Testis (tissue), 5 donors: ENCODE measurements at places on chromosomes 5 and 9.

- H3K27me3 ChIP-seq = no peaks in the 10 kb centered on the region
- no peak overlapping the region for H3K4me3 ChIP-seq
- no peaks in the 10 kb centered on the region for H3K36me3 ChIP-seq
- DNase-seq = no peak
Observed at GRCh38 chr9:136759001-136759400, 958 bp upstream of the LCN8 start.

- no peak for DNase-seq
- H3K27me3 ChIP-seq = no peaks in the 10 kb centered on the region
- no peaks in the 10 kb centered on the region for H3K36me3 ChIP-seq
- H3K4me1 ChIP-seq = no peaks in the 10 kb centered on the region
- no peak overlapping the region for H3K4me3 ChIP-seq
Observed at GRCh38 chr5:120122703-120123102, 341.4 kb upstream of the PRR16 start.

DNA sequence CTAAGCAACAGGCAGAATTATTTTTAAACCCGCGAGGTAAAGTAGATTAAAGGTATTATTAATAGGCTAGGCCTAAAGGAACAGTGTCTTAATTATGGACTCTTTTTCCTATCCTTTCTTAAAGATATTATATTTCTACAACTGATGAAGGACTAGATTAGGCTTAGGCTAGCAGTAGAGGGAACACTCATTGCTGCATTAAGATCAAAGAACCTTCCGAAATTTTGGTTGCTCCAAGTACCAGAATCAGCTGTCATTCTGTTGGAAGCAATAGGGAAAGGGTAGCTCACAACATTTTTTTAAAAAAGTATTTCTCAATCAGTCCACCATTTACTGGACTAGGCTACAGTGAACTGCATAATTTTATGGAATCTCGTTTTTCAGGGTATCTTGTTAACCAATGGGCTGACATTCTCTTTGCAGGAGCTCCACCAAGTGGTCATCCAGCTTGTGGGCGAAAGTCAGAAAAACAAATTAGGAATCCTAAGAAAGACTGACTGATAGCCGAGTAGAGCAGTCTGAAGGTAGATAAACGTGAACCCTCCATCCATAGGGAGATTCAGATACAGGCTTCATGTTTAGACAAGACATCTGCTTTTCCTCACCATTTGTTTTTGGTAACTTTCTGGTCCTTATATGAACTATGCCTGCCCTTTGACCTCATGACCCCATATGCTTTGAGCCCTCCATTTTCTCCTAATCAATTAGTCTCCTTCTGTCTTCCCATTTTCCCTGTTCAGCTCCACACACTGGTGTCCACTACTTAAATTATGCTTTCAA is 103.6 kb upstream of the CHD1 start:
- no peaks in the 10 kb centered on the region for H3K36me3 ChIP-seq
- H3K4me1 ChIP-seq = no peaks in the 10 kb centered on the region
- H3K4me3 ChIP-seq = no peak overlapping the region

- H3K36me3 ChIP-seq = no peaks in the 10 kb centered on the region
- H3K27me3 ChIP-seq = no peaks in the 10 kb centered on the region
- H3K27ac ChIP-seq = no peak overlapping the region
- no peak for DNase-seq
- no peaks in the 10 kb centered on the region for H3K4me1 ChIP-seq
Observed at GRCh38 chr5:124454081-124454480, 292.4 kb downstream of the ZNF608 start.

DNA sequence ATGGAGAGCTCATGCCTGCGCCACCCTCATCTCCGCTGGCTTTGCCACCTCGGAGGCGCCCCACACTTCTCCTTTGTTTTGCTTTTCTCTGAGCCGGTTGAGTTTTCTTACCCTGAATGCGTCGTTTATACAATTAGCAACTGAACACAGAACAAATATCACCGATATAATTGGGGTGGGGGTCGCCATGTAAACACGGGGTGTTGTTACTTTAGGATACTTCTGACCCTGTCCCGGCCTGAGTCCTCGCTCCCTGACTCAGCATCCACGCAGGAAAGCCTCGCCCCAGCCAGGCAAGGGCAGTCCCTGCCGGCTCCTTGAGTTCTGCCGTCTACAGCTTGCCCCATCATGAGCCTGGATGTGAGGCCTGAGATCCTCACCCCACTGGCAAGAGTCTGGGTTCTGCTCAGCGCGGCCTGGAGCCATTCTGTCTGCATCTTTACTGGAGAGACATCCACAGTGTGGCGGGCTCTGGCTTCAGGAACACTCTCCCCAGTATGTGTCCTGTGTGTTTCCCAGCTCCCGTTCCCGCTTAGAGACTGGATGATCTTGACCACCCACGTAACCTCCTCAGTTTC is 5.5 kb downstream of the NKX2-5 start:
- H3K36me3 ChIP-seq = no peaks in the 10 kb centered on the region
- H3K4me1 ChIP-seq = peaks cover 12% of the 10 kb centered on the region
- no peaks in the 10 kb centered on the region for H3K27me3 ChIP-seq
- H3K27ac ChIP-seq = no peak overlapping the region

DNA sequence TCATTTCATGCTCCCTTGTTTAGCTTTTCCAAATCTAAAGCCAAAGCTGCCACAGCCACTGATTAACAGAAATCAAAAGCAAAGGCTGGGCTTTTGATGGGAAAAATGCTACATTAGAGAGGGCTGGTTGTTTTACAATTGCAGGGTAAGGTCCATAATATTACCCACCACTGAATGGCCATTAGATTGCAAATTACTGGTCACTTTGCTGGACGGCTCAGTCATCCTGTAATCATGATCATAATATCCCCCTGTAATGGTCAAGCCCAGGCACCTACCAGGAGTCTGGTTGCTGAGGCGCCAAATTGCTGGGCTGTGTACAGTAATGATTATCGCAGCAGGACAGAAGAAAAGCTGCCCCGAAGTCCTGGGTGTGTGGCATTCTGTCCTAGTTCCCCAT is 286.5 kb downstream of the ZSWIM6 start:
- no peaks in the 10 kb centered on the region for H3K36me3 ChIP-seq
- no peaks in the 10 kb centered on the region for H3K27me3 ChIP-seq
- no peak overlapping the region for H3K4me3 ChIP-seq
- no peak overlapping the region for H3K27ac ChIP-seq
- H3K4me1 ChIP-seq = peaks cover 5% of the 10 kb centered on the region

DNA sequence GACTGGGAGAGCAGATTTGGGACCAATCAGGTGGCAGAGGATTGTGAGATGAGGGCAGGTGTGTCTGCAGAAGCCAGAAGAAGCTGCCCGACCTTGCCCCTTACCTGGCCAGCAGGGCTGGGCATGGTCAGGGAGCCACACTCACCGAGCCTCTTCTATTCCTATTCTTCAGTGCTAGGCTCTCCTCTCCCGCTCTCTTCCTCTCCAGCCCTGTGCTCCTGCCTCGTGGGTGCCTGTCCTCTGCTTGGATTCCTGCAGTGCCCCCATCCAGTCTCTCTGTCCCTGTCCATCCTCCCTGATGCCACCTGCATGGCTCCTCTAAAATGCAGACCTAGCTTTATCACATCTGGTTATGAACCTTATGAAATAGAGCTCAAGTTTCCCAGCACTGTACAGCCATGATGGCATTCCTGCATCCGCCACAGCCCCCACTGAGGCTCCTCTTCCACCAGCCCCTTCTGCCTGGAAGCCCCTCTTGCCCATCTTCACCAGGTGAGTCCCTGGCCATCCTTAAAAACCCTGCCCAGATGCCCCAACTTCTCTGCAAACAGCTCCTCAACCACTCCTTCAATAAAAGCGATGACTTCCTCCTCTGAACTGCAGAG is 8.2 kb downstream of the UBE2QL1 start:
- DNase-seq = no peak
- no peak overlapping the region for H3K27ac ChIP-seq
- H3K27me3 ChIP-seq = no peaks in the 10 kb centered on the region
- no peak overlapping the region for H3K4me3 ChIP-seq
- no peaks in the 10 kb centered on the region for H3K36me3 ChIP-seq

- no peak for DNase-seq
- H3K4me1 ChIP-seq = no peaks in the 10 kb centered on the region
- H3K27me3 ChIP-seq = no peaks in the 10 kb centered on the region
- H3K27ac ChIP-seq = no peak overlapping the region
Observed at GRCh38 chr5:756171-756570, 28.4 kb downstream of the ZDHHC11B start.

GRCh38 chr5:154565123-154565522 is 87.1 kb upstream of the HAND1 start:
- no peak for DNase-seq
- no peaks in the 10 kb centered on the region for H3K36me3 ChIP-seq
- no peak overlapping the region for H3K27ac ChIP-seq
- no peaks in the 10 kb centered on the region for H3K27me3 ChIP-seq
- H3K4me3 ChIP-seq = no peak overlapping the region
- H3K4me1 ChIP-seq = no peaks in the 10 kb centered on the region

DNA sequence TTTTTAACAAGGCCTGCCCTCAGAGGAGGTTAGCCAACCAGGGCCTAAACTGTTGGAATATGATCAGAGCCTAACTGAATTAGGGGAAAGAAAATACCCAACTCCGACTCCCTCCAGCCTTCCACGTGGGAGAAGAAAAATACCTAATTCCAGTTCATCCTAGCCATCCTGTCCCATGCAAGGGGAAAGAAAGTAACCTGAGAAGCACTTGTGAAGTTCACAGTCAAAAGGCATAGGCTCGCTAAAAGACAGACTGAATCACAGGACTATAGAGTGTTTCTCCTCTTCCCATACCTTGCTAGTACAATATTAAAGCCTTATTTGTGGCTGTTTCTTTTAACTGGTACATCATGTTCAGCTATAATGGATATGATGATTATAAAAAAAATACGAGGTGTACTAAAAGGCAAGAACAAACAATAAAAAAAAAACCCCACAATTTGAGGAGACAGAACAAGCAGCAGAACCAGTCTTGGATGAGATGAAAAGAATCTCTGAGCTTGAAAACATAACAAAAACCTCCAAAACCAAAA is 18.0 kb upstream of the ATP10B start:
- H3K27ac ChIP-seq = no peak overlapping the region
- DNase-seq = no peak
- H3K36me3 ChIP-seq = no peaks in the 10 kb centered on the region

GRCh38 chr9:4796988-4797853 is 4.5 kb downstream of the RCL1 start:
- peak; percentile 33 for DNase-seq
- peak overlapping the region; percentile 54 for H3K27ac ChIP-seq
- no peaks in the 10 kb centered on the region for H3K36me3 ChIP-seq
- H3K4me1 ChIP-seq = peaks cover 29% of the 10 kb centered on the region
- H3K4me3 ChIP-seq = no peak overlapping the region
